NCI-H774 (cell line): ENCODE measurements at places on chromosomes 5 and 9.

DNA sequence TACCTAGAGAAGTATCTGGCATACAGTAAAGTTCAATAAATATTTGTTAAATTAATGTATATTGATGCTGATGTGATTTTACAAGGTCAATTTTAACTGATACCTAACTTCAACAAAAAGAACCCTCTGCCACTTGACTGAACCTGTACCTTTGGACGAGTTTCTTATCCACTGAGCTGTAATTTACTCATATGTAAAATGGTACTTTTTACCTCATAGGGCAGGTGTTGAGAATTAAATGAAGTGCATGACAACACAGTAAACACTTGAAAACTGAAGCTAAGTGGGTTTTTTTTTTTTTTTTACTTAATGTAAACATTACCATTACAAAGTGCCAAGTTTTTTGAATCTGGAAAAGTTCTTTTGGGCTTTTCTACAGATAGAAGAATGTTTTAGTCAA, 15.4 kb downstream of the NIPSNAP3B start:
- peak; percentile 49 for DNase-seq

DNA sequence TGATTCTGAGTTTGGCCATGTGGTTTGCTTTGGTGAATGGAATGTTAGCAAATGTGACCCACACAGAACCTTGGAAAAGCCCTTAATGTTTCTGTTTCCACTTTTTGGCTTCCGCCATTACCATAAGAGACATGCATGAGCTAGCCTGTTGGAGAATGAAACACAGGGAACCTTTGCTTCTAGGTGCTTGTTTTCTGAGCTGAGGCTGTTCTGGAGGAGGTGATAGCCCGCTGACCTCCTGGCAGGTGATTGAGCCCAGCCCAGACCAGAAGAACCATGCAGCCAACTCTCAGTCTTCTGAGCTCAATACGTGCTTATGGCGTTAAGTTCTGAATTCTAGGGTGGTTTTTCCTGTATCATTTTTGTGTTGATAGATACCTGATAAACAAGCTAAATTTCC, 148.6 kb upstream of the KLF9 start:
- no peak for DNase-seq

DNA sequence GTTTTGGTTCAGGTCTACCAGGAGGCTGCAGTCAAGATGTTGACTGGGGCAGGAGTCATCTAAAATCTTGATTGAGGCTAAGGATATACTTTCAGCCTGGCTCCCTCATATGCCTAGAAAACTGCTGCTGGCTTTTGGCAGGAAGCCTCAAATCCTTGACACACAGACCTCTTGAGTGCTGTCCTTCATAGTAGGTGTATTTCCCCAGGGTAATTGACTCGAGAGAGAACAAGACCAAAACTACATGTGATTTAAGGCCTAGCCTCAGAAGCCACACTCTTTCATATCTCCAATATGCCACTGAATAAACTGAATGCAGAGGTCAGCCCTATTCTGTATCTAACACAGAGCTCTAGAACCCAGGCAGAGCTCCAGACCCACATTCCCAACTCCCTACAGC, 402.3 kb upstream of the ADAMTS16 start:
- no peak for DNase-seq

DNA sequence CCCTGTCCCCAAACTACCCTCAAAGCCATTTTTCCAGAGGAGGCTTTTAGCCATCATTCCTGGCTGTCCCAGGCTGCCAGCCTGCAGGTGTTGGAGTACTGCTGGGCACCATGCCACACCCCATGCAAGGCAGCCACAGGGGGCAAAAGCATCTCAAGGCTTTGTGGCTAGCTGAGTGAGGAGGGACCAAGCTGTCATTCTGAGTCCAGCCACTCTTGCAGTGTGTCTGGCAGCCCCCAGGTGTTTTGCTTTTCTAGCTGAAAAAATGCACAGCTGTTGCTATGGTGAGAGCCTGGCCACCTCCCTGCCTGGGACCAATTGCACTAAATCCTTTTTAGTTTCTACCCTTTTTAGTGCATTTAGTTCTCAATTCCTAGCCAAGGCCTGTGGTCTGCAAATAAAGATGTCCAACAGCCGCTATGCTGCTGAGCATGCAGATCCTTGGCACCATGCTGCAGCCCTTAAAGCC, 50.4 kb upstream of the PTGS1 start:
- DNase-seq, result no peak

DNA sequence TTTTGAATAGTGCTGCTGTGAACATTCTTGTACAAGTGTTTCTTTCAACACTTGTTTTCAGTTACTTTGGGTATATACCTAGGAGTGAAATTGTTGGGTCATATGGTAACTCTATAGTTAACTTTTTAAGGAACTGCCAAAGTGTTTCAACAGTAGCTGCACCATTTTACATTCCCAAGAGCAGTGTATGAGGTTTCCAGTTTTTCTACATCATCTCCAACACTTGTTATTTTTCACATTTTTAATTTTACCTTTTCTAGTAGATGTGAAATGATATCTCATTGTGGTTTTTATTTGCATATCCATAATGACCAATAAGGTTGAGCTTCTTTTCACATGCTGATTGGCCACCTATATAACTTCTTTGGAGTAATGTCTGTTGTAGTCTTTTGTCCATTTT, 40.0 kb upstream of the FOXE1 start:
- DNase-seq, result no peak

GRCh38 chr5:530001-530955, 6.0 kb upstream of the SLC9A3 start:
- no peak for DNase-seq

DNA sequence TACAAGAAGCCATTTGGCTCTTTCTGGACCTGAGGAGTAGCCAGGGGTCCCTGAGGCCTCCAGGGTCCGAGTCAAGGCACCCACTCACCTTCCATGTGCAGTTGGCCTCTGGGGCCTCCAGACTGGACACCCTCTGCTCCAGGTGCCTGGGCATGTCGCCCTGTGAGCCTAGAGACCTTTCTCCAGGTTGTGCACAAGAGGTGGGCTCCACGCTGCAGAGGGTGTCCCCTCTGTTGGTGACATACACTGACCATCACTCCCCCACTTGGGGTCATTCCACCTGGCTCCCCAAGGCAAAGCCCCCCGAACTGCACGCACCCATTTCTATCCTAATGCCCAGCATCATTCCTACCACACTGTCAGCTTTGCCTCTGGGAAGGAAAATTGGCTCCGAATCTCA, 48.8 kb downstream of the RASGEF1C start:
- no peak for DNase-seq

- no peak for DNase-seq
Observed at GRCh38 chr5:28961816-28962215, 1923.4 kb upstream of the CDH9 start.

DNA sequence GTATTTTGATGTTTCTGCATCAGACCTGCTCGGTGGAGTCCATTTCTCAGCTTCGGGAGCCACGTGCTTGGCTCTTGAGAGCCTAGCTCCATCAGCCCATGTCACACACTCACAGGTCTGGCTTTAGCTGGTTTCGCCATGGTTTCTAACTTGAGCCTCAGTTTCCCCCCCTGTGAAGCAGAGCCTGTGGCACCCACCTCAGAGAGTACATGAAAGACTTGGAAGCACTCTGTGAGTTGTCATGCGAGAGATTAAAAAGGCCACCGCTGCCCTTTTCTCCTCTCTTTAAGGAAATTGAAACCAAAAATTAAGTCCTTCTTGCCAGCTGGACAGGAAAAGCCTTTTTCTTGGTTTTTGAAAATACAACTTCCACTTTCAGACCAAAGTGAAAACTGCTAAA, 8.8 kb downstream of the TENT4A start:
- no peak for DNase-seq

DNA sequence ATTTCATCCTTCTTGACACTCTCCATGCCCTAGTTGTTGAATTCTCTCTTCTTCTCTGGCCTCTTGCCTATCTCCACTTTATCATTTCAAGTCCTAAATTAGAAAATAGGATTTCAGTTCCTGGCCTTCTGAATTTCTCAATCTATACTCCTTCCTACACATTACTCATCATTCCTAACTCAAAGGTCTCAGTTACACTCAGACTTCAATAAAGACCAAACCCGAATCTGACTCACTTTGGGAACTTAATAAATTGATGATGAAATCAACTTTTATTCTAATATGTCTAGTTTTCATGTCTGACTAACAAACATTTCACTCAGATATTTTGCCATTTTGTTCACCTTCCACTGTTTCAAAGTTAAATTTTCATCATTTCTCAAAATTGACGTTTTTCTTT, 113.6 kb upstream of the TSLP start:
- no peak for DNase-seq

DNA sequence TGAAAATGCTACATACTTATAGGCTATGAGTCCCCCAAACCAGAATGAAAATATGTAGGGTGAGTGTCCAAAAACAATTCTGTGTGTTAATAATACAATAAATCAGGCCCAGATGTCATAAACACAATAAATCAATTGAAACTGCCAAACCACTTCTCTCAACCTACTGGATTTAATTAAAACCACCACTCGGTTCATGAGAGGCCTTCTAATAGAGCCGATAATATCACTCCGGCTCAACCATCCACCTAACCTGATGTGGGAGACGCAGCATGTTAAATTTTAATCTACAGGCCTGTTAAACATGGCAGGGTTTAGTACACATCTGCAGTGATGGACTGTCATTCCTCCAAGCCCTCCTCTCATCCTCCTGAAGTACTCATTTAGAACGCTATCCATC, 734.5 kb upstream of the ZNF608 start:
- no peak for DNase-seq

- DNase-seq, result no peak
Observed at GRCh38 chr9:70006306-70006705, 37.3 kb upstream of the MAMDC2 start.

DNA sequence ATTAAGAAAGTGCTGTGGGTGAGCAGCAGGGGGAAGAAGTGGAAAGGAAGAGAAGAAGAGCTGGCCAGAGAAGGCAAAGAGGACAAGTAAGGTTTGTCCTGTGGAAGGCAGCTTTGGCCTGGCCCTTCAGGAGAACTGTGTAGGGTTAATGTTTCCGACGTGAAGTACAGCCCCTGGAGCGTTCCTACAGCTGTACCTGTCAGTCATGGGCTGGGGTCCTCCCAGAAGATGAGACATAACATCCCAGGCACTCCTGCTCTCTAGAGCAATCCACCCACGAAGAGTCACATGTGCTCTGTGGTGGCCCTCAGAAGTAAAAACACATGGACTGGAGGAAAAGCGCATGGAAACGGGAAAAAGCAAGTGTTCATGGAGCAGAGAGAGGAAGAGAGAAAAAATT, 237.4 kb downstream of the CAAP1 start:
- no peak for DNase-seq

DNA sequence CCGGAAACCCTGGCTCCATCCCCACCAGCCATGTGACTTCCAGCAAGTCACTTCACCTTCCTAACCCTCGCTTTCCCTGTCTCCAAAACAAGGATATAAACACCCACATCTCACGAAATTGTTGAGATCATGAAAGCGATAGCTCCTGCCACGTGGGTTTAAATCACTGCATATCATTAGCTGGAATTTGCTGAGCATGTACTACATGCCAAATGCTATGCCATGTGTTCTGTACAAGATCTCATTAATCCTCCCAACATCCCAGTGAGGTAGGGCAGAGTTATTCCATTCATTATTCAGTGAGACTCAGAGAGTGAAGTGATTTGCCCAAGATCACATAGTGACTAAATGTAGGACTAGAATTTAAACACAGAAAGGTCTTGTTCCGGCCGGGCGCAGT, 29.2 kb upstream of the HRH2 start:
- no peak for DNase-seq

DNA sequence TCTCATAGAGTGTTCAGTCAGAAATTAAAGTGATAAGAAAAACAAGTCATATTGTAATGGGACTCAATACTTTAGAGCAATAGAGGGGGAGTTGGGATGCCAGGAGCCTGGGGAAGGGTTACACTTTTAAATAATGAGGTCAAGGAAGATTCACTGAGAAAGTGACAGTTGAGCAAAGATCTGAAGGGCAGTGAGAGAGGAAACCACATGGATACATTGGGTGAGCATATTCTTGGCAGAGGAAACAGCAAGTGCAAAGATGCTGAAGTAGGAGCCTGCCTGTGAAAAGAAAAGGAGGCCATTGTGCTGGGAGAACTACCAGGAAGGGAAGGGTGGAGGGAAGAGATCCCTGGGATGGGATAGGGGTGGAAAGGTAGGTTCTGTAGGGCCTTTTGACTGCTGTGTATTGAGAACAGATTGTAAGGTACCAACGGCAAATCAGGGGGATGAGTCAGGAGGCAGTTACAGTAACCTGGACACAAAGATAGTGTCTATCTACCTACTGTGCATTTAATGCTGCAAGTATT, 79.4 kb downstream of the PAM start:
- no peak for DNase-seq

DNA sequence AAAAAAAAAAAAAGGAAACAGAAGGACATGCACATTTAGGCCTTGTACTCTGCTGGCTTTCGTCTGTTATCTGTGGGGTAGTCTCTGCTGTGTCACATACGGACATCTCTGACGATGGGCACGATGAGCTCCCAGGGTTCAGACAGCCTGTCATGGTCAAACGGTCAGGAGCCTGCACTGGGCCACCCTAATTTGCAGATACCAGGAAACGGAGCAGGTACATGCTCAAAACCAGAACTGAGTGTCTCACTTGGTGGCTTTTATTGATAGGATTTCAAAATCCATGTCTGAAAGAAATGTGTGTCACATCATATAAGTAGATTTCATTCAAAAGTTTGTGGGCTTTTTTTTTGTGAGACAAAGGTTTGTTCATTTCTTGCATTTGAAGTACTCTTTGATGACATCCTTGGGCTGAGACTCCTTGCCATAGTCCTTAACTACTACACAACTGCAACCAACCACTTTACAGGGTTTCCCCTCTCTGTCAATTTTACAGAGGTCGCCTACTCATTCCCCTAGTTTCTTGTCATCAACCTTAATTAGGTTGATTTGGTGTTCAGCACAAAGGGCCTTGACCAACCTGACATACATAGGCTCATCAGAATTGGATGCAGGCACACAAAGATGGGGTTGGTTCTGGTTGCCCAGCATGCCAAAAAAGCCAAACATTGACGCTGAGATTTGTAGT, 9.0 kb downstream of the CKMT2 start:
- no peak for DNase-seq

GRCh38 chr5:117833691-117834090, 1154.7 kb downstream of the DTWD2 start:
- DNase-seq, result no peak

DNA sequence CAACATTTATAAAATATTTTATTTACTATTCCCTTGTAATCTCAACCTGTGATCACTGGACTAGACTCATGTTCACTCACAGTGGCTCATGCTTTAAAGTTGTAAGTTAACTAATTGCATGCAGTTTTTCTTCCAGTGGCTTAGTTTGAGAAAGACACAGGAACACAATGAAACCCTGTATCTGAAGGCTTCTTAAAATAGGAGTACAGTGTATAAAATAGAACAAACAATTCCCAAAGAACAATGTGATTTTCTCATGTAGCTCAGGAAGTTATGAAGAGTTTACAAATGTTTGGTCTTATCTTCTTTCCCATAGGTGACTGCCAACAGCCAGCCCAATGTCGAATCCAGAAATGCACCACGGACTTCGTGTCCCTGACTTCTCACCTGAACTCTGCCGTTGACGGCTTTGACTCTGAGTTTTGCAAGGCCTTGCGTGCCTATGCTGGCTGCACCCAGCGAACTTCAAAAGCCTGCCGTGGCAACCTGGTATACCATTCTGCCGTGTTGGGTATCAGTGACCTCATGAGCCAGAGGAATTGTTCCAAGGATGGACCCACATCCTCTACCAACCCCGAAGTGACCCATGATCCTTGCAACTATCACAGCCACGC, 5.9 kb downstream of the RGMB start:
- DNase-seq, result no peak
